ENCODE measurements at places on chromosomes 2 and 18.

GRCh38 chr2:209578394-209579001 lies 154.7 kb downstream of the MAP2 start:
- DNase-seq = no peak

GRCh38 chr18:58671632-58672564 lies 633 bp downstream of the MALT1 start:
- peak; percentile 7 for DNase-seq

DNA sequence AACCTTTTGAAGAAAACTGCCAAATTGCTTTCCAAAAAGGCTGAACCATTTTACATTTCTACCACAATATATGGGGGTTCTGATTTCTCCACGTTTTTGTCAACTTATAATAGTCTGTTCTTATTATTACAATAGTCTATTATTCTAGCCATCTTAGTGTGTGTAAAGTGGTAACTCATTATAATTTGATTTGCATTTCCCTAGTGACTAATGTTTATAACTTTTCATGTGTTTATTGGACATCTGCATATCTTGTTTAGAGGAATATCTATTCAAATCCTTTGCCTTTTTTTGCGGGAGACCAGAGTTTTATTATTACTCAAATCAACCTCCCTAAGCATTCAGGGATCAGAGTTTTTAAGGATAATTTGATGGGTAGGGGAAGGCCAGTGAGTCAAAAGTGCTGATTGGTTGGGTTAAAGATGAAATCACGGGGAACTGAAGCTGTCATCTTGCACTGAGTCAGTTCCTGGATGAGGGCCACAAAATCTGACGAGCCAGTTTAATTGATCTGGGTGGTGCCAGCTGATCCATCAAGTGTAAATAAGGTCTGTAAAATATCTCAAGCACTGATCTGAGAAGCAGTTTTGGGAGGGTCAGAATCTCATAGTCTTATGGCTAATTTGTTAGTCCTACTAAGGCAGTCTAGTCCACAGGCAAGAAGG lies 303.4 kb upstream of the NCKAP5 start:
- no peak for DNase-seq

DNA sequence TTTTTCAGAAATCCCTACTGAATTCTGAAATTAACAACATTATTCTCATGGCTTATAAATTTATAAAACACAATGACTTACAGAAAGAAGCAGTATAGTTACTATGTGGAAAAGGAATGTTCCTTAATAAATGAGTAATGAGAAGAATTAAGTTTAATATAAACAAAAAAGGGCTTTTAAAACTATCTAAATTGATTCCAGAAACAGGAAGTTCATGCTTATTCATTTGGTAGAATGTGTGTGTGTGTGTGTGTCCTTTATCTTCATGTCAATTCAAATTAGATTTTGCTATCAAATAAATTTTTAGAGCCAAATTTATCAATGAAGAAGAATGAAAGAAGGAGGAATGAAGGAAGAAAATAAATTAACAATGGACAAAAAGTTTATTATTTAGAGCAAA lies 440.8 kb upstream of the LRRTM4 start:
- no peak for DNase-seq

GRCh38 chr2:102138331-102138730 lies 4.2 kb upstream of the IL1R1 start:
- no peak for DNase-seq

GRCh38 chr2:146451972-146452371 lies 1392.9 kb upstream of the ACVR2A start:
- DNase-seq = no peak

GRCh38 chr2:27708666-27709065 lies 45.0 kb downstream of the SLC4A1AP start:
- DNase-seq = no peak

- no peak for DNase-seq
These were observed 30.1 kb downstream of the IDH1 start for GRCh38 chr2:208224802-208225201.

DNA sequence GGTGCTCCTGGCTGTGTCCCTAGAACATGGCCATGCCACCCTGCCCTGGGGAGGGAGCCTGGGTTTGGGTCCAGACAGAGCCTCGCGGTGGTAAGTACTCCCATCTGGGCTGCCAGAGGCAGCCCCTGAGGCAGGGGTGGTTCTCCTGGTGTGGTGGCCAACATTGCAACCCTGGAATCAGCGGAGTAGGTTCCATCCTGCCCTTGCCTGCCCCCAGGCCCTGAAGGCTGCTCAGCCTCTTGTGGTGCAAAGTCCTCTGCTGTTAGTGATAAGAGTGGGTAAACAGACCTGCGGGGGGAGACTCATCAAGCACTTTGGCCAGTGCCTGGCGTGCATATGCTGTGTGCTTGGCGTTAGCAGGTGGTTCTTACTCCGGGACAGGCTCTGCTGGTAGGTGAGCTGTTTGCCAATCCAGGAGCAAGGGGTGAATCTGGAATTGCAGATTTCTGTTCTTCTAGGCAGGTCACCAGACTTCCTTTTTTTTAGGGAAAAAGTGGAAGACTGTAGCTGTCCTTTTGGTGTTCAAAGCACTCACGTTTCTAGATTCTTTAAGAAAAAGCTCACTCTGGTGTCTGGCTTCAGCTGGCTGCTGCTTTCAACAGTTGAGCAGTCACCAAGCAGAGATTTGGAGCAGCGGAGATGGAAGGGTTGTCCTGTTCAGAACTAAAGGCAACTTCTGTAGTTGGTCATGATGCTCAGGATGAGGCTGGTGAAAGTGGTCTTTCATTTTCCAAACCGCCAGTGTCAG lies 3.2 kb downstream of the CNNM3 start:
- no peak for DNase-seq

- DNase-seq = no peak
These were observed 5.6 kb upstream of the EML4 start for GRCh38 chr2:42163444-42164045.

DNA sequence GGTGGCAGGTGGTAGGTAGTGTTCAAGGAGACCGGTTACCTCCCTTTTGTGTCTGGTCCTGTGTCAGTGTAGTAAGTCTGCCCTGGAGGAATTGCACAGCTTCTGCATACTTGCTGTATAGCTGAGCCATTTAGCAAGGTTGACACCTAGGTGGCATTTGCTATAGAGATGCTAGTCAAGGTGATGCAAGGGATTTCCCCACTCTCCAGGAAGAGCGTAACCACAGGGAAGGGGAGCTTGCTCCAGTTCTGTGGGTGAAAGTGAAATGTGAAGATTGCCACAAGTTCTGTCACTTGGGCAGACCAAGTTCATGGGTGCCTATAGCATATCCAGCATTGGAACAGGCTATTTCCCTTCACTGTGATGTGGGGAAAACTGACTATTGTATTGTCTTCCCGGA lies 28.1 kb downstream of the NAT8 start:
- DNase-seq = no peak

DNA sequence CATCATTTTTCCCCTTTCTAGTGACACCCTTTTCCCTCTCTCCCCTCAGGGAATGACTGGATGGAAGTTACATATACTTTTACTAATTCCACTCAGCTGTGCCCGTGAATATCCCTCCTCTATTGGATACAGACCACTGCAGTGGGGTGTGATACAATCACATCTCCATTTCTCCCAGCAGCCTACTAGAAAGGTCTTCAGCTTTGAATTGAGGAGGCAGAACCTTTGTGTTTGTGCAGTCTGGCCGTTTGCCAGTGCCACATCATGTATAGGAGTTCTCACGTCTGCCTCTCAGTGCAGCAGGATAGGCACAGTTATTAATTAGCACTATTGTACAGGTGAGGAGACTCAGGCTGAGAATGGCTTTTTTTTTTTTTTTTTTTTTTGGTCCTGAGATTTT lies 16.4 kb downstream of the TNFRSF11A start:
- no peak for DNase-seq

DNA sequence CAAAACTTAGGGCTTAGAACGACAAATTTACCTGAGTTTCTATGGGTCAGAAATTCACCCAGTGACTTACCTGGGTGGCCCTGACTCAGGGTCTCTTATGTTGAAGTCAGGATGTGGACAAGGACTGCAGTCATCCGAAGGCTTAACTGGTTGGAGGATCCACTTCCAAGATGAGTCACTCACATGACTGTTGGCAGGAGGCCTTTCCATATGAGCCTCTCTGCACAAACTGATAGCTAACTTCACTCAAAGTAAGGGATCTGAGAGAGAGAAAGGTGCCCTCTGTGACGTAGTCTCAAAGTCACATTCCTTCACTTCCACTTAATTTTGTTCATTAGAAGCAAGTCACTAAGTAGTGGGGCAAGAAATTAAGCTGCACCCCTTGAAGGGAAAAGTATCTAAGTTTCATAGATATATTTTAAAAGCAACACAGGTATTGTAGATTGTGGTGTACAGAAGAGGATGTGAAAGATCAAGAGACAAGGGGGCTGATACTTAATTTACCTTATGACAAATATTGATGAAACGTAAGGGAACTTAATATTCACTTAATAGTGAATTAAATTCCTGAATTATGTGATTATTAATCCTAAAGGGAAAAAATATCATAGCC lies 48.4 kb downstream of the TANK start:
- DNase-seq = no peak

DNA sequence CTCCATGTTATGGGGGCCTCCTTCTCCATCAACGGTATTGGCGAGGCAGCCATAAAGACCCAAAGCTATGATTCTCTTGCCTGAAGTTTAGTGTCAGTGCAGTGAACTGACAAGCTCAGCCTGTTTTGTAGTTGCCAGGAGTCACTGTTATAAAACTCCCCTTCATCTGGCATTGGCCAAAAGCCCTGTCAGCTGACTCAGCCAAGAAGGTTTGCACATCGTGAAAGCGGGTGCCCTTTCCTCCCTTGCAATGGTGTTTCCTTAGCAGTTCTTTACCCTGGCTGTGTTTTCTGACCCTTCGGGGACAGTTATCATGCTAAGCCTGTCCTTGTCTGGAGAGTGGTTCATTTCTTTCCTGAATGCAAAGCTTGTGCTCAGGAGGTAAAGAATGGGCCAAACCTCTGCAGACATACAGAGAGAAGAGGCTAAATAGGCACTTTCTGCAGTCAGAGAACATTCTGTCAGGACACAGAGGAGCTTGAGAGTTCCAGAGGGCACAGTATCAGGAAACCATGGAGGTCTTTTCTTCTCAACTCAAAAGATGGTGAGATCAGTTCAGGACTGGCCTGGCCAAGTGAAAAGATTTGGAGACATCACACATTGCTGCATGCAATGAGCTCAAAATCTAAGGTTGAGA lies 414.2 kb downstream of the ZNF521 start:
- no peak for DNase-seq

- no peak for DNase-seq
These were observed 1.8 kb downstream of the OXER1 start for GRCh38 chr2:42762155-42762554.

GRCh38 chr2:182545420-182546167 lies 118.8 kb upstream of the PDE1A start:
- no peak for DNase-seq

GRCh38 chr2:3289526-3289925 lies 88.1 kb downstream of the EIPR1 start:
- DNase-seq = no peak

GRCh38 chr2:183195397-183195796 lies 71.2 kb downstream of the NUP35 start:
- DNase-seq = no peak

All from esophagus squamous epithelium (tissue), 5 donors.